ENCODE measurements at places on chromosomes 1 and 21.
A peak's percentile ranks its signal among the peaks of the same experiment; 100 is the strongest.

DNA sequence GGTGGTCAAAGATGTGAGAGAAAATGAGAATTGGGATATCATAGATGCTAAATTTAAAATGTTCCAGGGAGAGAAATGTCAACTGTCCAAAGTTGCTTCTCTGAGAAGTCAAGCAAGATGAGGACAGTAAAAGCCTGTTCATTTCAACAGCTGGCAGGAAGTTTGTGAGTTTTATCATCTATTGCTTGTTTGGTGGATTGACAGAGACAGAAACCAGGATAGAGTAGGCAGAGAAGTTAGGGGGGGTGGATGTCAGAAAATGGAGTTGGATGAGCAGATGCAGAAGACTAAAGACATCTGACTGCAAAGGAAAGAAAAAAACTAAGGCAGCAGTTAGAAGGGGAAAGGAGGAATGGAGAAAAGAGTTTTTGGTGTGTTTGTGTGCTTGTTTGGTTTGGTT lies 78.4 kb downstream of the AK5 start:
- DNase-seq: no peak

DNA sequence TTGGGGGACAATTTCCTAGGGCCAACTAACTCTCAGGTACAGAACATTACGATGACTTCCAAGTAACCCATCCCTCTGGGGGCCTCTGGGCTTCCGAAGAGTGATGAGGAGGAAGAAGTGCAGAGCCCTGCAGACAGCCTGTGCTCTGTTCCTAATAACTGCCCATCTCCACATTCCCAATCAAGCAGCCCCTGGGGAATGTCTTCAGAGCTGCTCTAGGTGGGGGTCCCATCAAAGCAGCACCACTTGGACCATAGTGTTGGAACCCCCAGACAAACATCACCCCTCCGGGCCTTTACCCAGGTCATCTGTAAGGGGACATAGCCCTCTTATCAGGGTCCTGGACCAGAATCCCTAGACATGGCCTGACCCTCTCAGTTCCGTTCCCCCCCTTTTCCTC lies 357.3 kb downstream of the NPHP4 start:
- no peak for DNase-seq

DNA sequence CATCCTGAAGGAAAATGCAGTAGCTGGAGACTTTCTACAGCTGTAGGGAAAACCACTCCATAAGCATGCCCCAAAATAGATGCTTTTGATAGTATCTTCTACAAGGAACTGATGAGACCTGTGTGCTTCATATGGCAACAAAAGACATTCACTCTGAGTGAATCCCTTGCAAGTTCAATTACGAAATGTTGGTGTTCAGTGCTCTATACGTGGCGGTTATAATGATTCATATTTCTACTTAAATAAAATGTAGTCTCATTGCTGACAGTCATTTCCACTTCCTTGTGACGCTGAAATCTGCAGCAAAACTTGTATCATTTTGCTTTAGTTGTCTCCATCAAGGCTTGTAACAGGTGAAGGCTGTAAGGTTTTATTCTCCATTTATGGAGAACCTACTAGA lies 20.6 kb downstream of the TOR1AIP2 start:
- no peak for DNase-seq

DNA sequence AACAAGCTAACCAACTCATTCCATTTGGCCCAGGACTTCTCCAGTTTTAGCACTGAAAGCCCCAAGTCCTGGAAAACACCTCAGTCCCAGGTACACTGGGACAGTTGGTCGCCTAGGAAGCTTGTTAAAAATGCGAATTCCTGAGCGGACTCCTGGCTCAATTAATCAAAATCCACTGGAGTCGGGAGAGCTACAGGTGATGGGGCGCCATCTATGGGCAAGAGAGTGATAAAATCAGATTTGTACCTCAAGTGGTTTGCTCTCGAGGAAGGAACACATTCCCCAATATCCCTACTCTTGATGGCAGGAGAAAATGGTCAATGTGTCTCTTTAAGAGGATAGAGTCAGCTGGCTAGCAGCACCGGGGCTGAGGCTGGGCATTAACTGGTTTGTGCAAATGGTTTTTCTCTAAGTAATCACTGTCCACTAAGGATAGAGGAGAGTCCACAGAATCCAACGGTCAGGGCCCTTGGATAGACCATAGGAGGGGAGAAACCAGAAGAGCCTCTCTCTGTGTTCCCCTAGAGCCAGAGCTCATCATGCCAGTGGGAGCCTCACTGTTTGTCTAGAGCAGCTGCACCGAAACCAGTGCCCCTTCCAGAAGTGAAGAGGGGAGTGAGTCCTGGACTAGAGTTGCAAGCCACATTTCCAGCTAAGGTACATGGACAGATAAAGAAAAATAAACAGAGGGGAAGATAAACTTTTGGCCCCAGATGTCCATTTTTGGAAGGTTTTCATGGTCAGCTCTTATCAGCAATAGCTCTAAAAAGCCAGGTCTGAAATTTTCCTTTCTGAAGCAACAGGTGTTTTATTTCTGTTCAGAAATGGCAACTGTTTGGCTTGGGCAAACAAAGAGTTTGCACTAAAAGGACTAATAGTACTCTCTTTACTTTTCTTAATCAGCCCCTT lies 148.5 kb downstream of the TENT5C start:
- DNase-seq: no peak

DNA sequence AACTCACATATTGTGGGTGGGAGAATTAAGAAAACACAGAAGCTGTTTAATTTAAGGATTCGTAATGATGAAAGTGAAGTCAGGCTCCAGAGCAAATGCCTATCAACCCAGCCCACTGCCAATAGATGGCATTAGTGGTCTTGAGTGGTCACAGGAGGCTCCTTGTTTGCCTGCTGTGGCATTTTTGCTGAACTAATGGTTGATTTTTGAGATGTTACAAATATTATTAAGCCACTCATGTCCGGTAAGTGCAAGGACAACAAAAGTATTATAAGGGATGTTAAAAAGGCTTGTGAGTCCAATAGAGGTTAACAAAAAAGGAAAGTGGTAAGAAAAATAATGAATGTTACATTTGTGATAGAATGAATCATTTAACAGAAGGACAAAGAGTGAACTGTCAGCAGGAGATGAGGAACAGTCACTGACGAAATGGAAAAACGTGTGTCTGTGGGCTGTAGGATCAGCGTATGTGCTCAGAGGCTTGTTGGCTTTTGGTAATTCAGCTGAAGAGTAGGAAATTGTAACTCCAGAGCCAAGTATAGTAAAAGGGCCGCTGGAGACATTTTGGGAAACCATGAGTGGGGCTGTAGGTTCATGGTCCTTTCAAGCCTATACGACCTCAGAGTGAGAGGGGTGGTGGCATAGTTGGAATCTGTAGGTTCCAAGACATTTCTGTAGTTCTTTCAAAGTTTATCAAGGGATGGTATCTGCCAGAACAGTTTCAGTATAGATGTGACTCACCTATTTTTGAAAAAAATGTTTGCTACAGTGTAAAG lies 11.2 kb downstream of the SFT2D2 start:
- DNase-seq: no peak

DNA sequence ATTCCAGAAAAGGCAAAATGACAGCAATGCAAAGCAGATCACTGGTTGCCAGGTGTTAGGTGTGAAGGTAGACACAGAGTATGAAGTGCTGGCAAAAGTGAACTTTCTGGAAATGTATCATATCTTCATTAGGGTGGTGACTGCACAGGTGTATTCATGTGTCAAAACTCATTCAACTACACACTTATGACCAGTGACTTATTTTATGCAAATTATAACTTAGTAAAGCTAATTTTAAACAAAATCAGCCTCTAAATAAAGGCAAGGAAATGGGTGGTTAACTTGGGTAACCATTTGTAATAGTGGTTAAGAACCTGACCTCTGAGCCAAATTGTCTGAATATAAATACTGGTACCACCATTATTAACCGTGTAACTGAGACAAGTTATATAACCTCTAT lies 7.4 kb downstream of the COP1 start:
- no peak for DNase-seq

GRCh38 chr21:36610935-36611334 lies 88.0 kb upstream of the SIM2 start:
- no peak for DNase-seq

DNA sequence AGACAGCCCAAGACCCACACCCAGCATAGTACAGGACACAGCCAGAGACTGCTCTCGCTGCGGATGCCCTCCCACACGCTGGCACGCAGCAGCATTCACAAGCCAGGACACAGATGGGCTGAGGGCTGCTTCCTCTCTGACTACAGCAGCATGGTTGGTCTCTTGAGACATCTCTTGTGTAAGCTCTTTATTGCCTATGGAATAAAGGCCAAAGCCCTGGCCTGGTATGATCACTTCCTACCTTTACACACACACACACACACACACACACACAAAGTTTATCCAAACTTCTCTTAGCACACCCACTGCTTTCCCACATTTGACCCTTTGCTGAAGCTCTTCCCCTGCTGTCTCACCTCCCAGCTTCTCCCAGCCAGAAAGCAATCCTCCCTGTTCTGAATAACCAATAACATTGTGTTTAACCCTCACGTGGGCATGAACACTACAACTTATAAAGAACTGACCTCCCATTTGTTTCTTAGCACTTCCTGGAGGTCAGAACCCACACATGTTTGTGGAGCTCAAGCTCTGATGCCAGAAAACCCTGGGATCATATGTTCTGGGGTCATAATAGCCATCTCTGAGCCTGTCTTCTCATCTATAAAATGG lies 1.2 kb upstream of the LUZP1 start:
- peak; percentile 98 for DNase-seq

DNA sequence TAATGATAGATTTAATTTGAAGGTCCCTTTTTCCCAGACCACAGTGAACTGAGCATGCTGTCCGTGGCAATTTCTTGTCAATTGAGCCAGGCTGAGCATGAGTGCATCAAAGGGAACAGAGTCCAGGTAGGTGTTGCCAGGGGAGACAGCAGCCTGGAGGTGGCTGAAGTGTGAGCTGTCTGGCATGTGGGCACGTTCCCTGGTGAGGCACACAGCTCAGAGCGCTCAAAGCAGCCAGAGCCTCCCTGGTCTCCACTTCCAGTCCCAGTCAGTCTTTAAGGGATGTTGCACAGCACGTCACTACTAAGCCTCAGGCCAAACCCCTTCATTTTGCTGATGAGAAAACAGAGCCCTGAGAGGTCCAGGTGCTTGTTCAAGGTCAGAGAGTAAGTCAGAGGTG lies 251.4 kb downstream of the MATN1 start:
- DNase-seq: no peak

DNA sequence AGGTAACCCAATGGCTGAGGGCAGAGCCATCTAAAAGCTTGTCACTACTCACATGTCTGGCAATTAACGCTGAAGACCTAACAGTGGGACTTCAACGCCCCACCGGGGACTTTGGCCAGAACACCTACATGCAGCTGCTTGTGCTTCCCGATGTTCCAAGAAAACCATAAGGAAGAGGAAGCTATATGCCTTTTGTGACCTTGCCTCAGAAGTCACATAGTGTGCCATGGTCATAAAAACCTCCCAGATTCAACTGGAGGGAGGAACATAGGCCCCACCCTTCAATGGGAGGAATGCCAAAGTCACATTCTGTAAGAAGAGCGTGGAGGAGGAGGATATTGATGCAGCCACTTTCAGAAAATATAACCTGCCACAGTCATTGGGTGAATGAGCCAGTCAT lies 147.8 kb upstream of the MAGI3 start:
- DNase-seq: no peak

DNA sequence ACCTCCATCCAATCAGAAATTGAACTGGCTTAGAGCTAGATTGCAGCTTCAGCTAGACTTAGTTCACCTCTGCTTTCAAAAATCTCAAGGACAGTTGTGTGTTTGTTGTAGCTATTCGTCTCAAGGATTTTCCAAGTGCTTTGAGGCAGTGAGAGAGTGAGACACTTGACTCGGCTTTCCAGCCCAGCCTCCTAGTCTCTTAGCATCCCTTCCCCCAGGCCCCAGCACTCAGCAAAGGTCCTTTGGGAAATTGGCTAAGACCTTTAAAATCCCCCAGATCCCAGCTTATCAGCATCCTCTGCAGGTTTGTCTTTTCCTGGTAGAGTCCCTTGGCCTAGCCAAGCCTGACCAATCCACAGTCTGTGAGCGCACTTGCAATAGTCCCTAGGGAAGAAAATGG lies 47.9 kb upstream of the PROX1 start:
- DNase-seq: no peak

GRCh38 chr1:248590055-248590454 lies 7.4 kb downstream of the OR2T10 start:
- no peak for DNase-seq

DNA sequence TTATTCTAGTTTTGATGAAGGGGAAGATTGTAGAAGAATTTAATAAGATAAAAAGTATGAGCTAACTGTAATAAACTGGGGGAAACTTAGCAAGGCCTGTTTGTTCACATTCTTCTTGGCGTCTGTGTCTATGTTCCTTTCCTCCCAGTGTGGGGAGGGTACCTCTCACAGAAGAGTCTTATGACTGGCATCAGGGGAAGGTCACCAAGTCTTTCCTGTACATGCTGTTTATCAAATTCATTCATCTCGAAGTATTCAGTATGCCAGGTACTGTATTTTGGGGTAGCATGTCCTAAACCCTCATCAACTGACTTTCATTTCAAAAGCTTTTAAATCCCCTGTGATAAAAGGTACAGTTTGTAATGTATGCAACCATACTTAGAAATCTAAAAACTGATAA lies 78.4 kb downstream of the HS2ST1 start:
- DNase-seq: no peak

- DNase-seq: no peak
Measured at GRCh38 chr1:10399444-10399941, 629 bp downstream of the PGD start.

- DNase-seq: no peak
Measured at GRCh38 chr1:147781056-147781471, 20.7 kb upstream of the GJA5 start.

GRCh38 chr21:25688275-25689155 lies 46.2 kb downstream of the ATP5PF start:
- DNase-seq: no peak

GRCh38 chr21:38664841-38665240 lies 140.9 kb upstream of the ETS2 start:
- DNase-seq: no peak

DNA sequence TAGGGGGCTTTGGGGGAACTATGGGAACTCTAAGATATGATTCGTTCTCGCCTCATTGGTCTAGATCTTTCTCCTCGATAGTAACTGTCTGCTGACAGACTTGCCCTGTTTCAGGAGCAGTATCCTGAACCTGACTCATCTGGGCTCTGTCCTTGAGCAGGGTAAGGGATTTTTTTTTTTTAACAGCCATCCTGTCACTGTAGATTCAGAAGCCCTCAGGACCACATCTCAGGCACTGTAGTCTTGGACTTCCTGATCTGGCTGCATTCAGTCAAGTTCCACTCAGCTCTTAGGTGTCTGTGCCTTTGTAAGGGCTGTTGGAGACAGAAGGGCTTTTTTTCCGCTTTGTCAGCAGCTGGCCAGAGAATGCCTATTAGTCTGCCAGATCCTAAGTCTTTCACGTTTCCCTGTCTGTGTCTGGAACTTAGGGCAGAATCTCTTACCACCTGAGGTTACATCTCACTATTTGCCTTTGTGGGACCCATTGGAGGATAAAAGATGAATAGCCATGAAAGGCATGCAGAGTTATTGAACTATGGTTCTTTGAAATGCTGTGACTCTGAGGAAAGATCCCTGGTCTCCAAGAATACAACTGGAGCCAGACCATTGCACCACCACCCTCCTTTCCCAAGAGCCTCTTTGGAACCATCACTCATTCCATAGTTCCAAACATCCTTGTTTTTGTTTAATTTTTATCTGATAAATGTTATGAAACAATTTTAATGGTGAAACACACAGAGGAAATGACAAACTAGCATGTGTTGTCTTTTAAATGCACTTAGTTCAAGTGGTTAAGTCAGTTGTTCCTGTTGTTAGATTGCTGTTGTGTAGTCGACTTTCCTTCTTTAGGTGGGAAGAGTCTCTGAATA lies 49.7 kb upstream of the MACF1 start:
- no peak for DNase-seq

Data from bone marrow (tissue), 2 donors.